ENCODE measurements at places on chromosomes 5 and 9.

GRCh38 chr9:133264235-133264764 is 10.7 kb downstream of the ABO start:
- no peak for DNase-seq

GRCh38 chr5:42940853-42941252 is 99.3 kb downstream of the ANXA2R start:
- no peak for DNase-seq

GRCh38 chr9:1273859-1274258 is 223.7 kb downstream of the DMRT2 start:
- DNase-seq: no peak

- DNase-seq: no peak
Measured at GRCh38 chr9:130862747-130863146, 27.7 kb downstream of the ABL1 start.

DNA sequence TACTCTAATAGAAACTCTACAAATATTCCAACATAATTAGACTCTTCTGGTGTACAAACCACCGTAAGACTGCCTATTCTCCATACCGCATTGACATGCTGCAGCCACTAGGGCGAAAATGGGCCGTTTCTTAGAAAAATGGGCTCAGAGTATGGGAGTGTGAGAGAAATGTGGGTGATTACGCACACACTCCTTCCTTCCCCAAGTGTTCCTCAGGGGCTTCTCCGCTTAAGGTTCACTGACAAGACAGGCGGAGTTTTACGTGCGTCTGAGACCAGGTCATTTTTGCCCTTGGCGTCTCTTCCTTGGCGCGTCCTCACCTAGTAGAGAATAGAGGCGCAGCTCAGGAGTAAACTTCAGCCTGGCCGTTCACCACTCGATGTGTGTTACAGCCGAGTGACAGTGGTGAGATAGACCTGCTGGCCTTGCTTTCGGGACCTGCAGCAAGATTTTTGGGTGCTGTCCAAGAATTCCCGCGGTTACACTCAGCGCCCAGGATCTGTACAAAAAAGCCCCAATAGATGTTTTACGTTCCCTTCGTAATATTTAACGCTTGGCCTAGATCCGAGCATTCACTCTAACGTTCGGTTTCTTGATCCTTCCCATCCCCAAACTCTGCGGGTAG is 1.8 kb upstream of the NTRK2 start:
- no peak for DNase-seq

GRCh38 chr9:134533850-134534588 is 107.6 kb upstream of the COL5A1 start:
- DNase-seq: no peak

- DNase-seq: no peak
Measured at GRCh38 chr9:86099701-86100364, 475 bp upstream of the GOLM1 start.

GRCh38 chr5:137594717-137595116 is 95.6 kb upstream of the SPOCK1 start:
- DNase-seq: no peak

DNA sequence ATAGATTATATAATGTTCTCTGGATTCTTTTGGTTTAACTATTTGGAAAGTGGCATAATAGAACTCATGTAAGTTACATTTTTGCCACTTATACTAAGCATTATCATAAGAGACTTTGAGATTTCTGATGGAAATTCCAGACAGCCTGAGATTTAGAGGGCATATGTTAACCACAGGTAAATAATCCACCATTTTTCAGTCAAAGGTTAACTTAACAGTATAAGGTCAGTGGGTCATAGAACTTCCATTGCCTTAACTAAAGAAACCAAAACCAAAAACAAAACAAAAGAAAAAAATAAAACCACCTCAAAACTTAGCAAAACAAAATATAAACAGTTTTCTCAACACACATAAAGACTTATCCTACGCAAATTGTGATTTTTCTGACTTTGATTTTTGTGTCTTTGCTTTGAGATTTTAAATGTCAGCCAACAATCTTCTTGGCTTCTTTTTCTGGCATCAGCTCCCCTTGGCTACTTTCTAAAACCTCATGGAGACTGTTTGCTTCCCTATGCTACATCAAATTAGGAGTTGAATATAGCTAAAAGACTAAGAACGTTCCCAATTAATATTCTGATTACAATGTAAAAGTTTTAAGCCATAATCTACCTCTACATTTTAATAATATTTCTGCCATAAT is 430.1 kb upstream of the DAB2 start:
- no peak for DNase-seq

- no peak for DNase-seq
Measured at GRCh38 chr5:72123764-72124376, 16.6 kb downstream of the MAP1B start.

Measured in activated CD4-positive, CD25-positive, alpha-beta regulatory T cell (primary cell).